Activated T-helper 1 cell treated with anti-CD3 and anti-CD28 coated beads, Interleukin-12 subunit alpha, Interleukin-12 subunit beta, Interleukin-2, Interleukin-4 antibody, amounts not matched to agents 30 ng/mL and 10 ng/mL and 1 ng/mL, durations not matched to agents 14 hours and 24 hours and 36 hours (primary cell): ENCODE measurements at places on chromosomes 16 and 17. TPM values are rescaled to one million over a fixed set of nuclear protein-coding genes. Genes with fewer than 3 reads are reported as not detected.

DNA sequence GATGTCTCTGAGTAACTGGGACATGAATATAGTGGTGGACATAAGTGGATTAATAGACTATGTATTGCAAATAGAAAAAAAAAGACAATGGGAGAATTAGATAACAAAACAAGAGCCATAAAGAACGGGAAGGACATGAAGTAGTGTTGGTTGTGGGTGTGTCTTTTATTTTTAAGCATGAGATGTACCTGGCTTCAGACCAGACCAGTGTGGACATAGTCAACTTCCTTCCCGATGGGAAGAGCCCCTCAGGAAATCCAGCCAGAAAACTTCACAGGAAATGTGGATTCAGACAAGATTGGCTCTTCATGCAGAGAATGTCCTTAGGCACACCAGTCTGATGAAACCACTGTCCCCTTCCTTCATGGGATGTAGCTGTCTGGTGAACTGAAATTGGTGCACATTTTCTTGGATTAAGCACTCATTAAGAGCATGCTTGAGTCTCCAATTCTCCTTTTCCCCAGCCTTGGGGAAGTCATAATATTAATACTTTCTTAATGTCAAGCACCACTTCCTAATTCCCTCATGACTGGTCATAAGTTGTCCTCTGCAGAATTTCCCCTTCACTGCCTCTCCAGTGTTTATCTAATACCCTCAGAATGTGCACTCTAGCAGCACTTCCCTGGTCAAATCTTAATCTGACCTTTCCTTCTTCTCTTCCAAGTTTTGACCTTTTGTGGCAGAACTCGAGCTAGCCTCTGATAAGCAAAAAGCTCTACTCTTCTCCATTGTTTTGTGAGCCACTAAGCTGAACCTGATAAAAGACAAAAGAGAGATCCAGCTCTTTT is 350.6 kb upstream of the MAF start:
- DNase-seq, result no peak
- H3K4me3 ChIP-seq, result no peak overlapping the region
- H3K27me3 ChIP-seq, result peaks cover 1% of the 10 kb centered on the region
- H3K36me3 ChIP-seq, result no peaks in the 10 kb centered on the region

GRCh38 chr16:456891-457483 is 31.5 kb downstream of the RAB11FIP3 start:
- H3K4me3 ChIP-seq, result no peak overlapping the region
- no peak for DNase-seq
- H3K27ac ChIP-seq, result no peak overlapping the region
- no peaks in the 10 kb centered on the region for H3K27me3 ChIP-seq

GRCh38 chr17:45138911-45139532 is 3.5 kb downstream of the ACBD4 start:
- peaks cover 2% of the 10 kb centered on the region for H3K27me3 ChIP-seq
- no peak overlapping the region for H3K4me3 ChIP-seq
- no peak overlapping the region for H3K27ac ChIP-seq
- peaks cover 4% of the 10 kb centered on the region for H3K36me3 ChIP-seq

- DNase-seq, result no peak
- peaks cover 43% of the 10 kb centered on the region for H3K36me3 ChIP-seq
- no peak overlapping the region for H3K27ac ChIP-seq
- H3K4me1 ChIP-seq, result peaks cover 69% of the 10 kb centered on the region
These were observed 6.5 kb downstream of the DDX42 start for GRCh38 chr17:63780507-63780906.

DNA sequence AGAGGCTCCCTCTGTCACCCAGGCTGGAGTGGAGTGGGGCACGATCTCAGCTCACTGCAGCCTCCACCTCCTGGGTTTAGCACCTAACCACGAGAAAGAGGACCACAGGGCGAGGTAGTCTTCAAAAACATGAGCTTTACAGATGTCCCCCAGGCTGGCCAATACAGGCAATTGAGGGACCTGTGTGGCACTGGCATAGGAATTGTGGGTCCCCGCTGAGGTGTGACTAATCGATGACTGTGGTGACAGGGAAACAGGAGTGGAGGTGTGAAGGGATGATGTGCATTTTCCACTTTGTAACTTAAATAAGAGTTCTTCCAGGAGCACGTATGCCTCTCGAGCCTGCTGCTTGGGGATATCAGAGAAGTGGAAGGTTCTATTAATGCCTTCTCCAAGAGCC is 12.6 kb upstream of the ARHGAP17 start:
- H3K4me3 ChIP-seq, result no peak overlapping the region
- H3K27me3 ChIP-seq, result no peaks in the 10 kb centered on the region
- no peak for DNase-seq
- peak overlapping the region; percentile 40 for H3K27ac ChIP-seq

DNA sequence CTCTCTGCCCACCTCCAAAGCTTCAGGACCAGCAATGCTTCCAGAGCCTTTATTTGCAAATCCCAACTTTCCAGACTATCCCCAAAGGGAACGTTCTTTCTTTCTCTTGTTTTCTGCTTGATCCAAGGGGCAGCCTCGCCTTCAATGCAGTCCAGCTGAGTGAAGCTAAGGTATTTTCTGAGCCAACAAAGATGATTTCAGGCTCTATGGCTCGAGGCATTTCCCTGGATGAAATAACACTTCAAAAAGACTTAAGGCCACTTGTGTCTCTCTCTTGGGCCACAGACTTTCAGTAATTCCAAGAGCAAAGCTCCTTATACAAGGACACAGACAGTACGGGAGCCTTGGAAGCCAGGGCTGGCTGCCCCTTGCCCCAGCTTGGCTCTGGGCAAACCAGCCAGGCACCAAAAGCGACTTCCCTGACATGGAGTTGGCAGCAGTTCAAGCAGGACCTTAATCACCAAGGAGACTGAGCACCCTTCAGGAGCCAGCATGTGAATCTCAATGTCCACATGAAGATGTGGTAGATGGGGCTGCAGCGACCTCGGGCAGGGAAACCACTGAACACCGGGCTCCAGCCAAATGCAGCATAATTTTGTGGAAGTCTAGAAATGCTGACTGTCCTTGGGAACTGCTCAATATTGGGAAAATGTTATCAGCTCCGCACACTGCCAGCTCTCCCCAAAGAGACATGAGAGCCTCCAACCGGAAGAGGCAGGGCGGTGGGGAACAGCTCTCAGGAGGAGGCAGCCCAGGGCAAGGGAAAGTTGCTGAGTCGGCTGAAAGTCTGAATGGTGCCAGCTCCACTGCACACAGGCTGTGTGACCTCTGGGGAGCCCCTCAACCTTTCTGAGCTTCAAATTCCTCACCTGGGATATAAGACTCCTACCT is 39.0 kb downstream of the TK2 start:
- no peak overlapping the region for H3K27ac ChIP-seq
- no peaks in the 10 kb centered on the region for H3K27me3 ChIP-seq
- peaks cover 30% of the 10 kb centered on the region for H3K4me1 ChIP-seq

- peaks cover 49% of the 10 kb centered on the region for H3K4me1 ChIP-seq
- no peak overlapping the region for H3K4me3 ChIP-seq
- H3K36me3 ChIP-seq, result peaks cover 15% of the 10 kb centered on the region
- peak overlapping the region; percentile 61 for H3K27ac ChIP-seq
- peak; percentile 59 for DNase-seq
These were observed 5.2 kb downstream of the CISD3 start for GRCh38 chr17:38735161-38735997.

Gene TGFB1I1
- 0.78 and 1.2 TPM in 2 replicates for total RNA-seq

Gene IGSF6
- total RNA-seq, result not detected in 2 replicates

Gene HEATR9
- total RNA-seq, result 0.13 TPM in 1 of 2 replicates, not detected in the other
